ENCODE measurements at places on chromosomes 1 and 21.

DNA sequence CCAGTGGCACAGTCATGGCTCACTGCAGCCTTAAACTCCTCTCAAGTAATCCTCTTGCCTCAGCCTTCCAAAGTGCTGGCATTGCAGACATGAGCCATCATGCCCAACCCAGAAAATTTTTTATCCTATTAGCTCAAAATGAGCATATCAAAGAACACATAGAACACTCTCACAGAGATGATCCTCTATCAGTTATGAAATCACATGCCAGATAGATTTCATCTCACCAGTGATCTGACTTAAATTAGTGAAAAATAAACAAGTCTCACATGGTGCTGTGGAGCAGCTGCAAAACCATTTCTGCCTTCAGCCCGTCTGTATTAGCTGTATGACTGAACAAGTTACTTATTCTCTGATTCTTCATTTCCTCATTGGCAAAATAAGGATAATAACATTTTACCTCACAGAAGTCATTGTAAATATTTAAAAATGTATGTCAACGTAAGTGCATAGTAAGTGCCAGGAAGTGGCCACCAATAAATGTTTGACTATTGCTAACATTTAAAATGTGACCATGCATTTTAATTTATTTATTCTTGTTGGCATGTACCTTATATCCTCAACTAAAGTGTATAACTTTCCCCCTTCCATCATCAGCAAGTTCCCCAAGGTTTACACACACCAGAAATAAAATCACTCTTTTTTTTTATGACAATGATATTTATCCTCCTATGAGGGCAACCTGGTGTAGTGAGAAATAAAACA, 29.0 kb upstream of the SLC19A2 start:
- no peak for DNase-seq

- peak; percentile 70 for DNase-seq
Observed at GRCh38 chr1:67532452-67533216, 102.4 kb upstream of the SERBP1 start.

- no peak for DNase-seq
Observed at GRCh38 chr1:66478116-66478515, 55.8 kb upstream of the SGIP1 start.

DNA sequence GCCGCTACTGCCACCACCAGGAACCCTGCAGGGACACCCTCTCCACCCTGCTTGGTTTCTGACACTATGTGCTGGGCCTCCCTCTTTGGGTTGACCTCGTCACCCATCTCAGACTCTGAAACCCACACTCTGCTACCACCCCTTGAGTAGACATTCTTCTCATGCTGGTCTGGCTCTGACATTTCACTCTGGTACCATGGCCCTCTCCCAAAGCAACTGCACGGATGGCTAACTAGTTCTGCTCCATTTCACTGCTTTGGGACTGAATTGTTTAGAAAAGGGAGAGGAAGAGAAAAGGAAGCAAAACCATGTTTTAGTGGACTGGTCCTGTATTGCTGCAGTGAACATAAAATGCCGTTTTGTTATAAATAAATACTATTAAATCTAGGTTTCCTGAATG, 137.8 kb downstream of the KCNK2 start:
- no peak for DNase-seq

GRCh38 chr1:110339407-110340206, 430 bp downstream of the RBM15 start:
- DNase-seq: peak; percentile 44

DNA sequence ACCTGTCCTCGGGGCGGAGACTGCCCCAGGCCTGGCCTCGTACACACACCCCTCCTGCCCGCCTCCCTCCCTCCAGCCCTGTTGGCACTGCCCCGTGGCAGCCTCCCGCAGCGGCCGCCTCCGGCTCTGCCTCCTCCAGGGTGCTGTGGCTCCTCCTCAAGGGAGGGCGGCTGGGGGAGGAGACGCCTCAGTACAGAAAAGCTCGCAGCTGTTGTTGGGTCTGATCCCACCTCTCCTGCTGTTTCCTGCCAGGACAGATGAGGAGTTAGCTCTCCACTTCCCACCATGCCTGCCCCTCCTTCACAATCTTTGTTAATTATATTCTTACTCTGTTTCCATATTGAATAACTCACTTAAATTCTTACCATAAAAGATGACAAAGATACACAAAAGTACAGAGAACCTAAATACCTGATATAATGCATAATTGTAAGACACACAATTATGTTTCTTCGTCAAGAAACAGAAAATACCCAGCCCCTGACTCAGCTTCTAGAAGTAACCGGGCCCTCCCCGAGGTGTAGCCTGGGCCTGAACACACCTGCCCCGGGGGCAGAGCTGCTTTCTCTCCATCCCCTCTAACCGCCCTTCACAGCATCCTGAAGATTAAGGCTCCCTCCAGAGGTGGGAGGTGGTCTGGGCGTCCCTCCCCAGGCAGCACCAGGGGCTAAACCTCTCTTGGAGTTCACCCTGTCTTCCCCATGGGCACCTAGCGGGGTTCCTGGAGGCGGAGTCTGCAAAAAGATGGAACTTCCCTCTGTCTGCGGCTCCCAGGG, 30.6 kb upstream of the COL6A1 start:
- no peak for DNase-seq

DNA sequence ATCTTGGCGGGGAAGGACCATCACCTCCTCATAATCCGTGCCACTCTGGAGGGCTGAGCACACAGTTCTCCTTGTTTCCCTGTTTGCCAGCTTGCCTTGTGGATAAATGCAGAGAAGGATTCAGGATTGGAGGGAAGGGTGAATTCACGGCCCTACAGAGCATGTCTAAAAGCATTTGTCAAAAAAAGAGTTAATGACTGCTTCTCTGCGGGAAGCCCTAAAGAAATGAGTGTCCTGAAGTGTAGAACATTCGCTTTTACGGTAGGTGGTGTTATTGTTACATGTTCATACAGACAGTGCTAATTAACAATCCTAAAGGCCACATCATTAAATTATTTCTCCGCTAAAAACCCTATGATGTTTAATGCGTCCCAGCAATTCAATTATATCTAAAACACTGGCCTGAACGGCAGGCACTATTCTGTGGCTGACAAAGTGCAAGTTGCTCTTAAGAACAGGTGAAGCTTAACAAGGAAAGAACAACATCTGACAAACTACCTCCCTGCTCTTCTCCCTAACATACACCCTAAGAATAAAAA, 112.3 kb upstream of the NFIA start:
- no peak for DNase-seq

GRCh38 chr1:60759291-60759690, 323.1 kb upstream of the NFIA start:
- DNase-seq: no peak

DNA sequence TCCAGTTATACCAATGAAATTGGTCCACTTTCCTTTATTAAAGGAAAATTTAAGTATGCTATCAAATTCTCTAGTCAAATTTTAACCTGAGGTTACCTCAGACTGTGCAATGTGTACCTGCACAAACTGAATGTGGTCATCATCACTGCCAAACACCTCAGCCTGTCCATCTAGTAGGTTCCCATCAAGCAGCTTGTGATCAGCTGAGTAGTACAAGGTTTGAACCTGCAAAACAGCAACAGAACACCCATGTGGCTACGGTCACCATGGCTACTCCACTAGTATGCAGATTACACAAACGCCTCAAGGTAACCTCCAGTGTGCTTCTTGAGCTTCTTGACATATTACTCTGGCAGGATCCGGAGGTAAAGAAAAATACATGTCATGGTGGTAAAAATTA, 11.6 kb downstream of the IVNS1ABP start:
- DNase-seq: no peak

GRCh38 chr1:199931666-199932377, 95.7 kb upstream of the NR5A2 start:
- no peak for DNase-seq

- no peak for DNase-seq
Observed at GRCh38 chr1:155301342-155301841, at the start of gene PKLR. Gene PKLR, minus strand, starts transcription at chr1:155301438. Its CDS starts 43 bp downstream, at chr1:155301395.

GRCh38 chr21:31107871-31108270, 69.6 kb upstream of the KRTAP19-8 start:
- DNase-seq: no peak

DNA sequence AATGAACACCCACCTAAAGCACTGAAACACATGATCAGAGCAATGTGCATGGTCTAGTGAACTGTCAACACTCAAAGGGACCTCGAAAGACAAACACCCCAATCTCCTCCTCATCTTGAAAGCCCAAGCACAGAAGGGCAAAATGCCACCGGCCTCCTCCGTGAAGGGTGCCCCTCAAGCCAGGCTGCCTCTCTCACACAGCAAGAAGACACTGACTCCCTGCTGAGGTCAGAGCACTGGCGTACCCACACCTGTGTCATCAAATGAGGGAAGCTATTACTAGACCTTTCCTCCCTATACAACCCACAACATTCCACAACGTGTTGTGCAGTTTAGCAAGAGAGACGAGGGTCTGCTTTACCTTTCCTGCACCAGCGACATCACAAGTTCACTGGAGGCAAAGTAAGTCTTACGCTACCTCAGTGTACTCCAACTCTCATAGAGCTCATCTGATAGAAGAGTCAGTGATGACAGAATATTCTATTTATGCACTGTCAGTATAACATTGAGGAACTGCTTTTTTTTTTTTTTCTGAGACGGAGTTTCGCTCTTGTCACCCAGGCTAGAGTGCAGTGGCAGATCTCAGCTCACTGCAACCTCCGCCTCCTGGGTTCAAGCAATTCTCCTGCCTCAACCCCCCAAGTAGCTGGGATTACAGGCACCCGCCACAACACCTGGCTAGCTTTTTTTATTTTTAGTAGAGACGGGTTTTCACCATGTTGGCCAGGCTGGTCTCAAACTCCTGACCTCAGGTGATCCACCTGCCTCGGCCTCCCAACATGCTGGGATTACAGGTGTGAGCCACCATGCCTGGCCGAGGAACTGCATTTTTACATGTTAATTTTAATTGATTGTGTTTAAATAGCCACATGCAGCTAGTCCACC, 3.3 kb downstream of the SH3BP5L start:
- DNase-seq: no peak

GRCh38 chr1:56179543-56179942, 399.8 kb downstream of the PLPP3 start:
- no peak for DNase-seq

DNA sequence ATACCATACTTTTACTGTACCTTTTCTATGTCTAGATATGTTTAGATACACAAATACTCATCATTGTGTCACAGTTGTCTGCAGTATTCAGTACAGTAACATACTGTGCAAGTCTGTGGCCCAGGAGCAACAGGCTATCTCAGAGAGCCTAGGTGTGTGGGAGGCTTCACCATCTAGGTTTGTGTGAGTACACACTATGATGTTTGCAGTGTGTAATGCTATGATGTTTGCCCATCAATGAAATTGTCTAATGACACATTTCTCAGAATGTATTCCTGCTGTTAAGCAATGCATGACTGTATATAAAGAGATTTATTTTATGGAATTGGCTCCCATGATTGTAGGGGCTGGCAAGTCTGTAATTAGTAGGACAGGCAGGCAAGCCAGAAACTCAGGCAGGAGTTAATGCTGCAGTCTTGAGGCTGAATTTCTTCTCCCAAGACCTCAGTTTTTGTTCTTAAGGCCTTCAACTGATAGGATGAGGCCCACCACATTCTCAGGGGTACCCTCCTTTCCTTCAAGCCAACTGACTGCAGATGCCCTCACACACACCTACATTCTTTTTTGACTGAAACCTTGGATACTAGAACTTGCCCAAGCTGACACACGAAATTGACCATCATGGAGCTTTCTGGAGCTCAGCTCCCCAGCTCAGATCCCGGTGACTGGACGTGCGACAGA, 7.7 kb upstream of the AGTRAP start:
- no peak for DNase-seq

GRCh38 chr1:8167936-8168335, 141.8 kb upstream of the ERRFI1 start:
- no peak for DNase-seq

- no peak for DNase-seq
Observed at GRCh38 chr1:179818743-179819173, 58.8 kb downstream of the TOR1AIP2 start.

DNA sequence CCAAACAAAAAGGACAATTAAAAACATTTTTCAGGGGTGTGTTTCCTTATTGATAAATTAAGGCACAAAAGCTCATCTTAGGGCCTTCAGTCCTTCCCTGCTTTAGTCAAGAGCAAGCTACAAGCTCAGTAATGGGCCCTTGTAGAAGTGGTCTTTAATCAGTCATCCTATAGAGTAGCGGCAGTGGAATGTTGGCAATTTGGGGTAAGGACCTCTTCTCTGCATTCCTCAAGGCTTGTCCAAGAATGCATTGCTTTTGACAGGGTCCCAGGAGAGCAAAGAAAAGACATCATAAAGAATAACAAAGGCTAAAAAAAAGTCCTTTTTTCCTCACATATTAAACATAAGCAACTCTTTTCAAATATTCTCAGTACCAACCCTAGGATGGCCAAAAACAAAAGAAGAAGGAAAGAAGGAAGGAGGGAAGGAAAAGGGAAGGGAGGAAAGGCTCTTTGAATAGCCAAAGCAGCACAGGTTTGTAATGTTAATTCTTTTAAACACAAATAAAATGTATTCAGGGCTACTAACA, 27.3 kb upstream of the CAMK1G start:
- no peak for DNase-seq

- no peak for DNase-seq
Observed at GRCh38 chr21:44947111-44947929, 7.5 kb downstream of the SLX9 start.

DNA sequence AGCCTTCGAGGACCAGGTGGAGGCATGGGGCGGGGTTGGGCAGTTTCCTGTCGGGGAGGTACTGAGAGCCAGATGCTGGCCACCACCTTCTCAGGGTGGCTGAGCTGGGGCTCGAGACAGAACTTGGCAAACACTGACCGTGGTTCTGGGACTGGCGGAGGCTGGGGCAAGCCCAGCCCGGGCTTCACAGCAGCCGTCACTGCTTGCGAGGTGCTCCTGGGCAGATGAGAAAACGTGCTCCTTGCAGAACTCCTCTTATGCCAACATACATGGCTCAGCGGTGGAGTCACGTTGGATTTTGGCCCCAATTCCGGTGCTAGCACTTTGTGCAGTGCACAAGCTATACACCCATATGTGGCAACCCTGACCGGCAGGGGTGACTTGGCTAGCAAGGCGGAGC, 69.2 kb downstream of the RUNX3 start:
- DNase-seq: no peak

- DNase-seq: peak; percentile 85
Observed at GRCh38 chr1:64476251-64476952, 6.5 kb downstream of the CACHD1 start.

DNA sequence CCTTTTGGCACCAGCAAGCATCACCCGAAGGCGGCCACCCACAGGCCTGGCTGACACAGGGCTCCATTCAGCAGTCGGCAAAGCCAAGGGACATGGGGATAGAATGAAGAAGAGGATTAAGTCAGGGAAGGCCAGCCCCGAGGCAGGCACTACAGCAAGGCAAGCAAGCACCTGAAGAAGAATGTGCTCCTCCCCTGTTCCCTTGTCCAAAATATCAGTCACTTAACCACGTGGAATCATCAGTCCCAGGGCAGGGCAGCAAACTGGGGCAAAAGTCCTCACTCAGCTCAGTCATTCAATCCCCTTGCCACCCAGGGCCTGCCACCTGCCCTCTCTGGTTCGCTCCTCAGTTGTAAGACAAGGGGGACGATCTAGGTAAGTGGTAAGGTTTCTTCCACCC, 9.3 kb downstream of the KANK4 start:
- no peak for DNase-seq

Measured in kidney capillary endothelial cell (primary cell).